ENCODE measurements at places on chromosomes 13 and 19. TPM values are rescaled to one million over a fixed set of nuclear protein-coding genes. Genes with fewer than 3 reads are reported as not detected.
A peak's percentile ranks its signal among the peaks of the same experiment; 100 is the strongest.

HS6ST3 gene
- 25.3 TPM for total RNA-seq

APOC4 gene
- not detected for total RNA-seq

PSG2 gene
- total RNA-seq, result not detected

TJP3 gene
- not detected for total RNA-seq

ITPKC gene
- 5.7 TPM for total RNA-seq

FGF9 gene
- 12.2 TPM for total RNA-seq

TMEM255B gene
- total RNA-seq, result not detected

GIPR gene
- total RNA-seq, result 0.41 TPM

SULT2A1 gene
- total RNA-seq, result not detected

WDR62 gene
- 0.82 TPM for total RNA-seq

RASGRP4 gene
- under 0.01 TPM for total RNA-seq

LRRC4B gene
- 78.3 TPM for total RNA-seq

STAP2 gene
- 0.82 TPM for total RNA-seq

MUC16 gene
- not detected for total RNA-seq

ITGBL1 gene
- total RNA-seq, result 2.0 TPM

DNA sequence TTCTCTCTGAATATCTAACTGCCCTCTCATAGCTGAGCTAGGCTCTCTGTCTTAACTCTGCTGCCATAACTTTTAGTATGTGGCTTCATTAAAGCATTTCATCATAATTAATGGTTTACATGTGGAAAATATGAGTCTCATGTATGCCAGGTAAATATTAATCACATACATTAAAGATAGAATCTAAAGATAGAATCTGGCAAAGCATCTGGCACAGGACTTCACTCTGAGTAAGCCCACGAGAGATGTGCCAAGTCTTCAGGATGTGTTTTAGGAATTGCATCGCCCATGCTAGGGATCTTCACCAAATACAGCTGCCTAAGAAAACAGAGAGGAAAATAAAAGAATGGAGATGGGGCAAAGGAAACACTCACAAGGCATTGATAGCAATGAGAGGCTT is 285.8 kb downstream of the DIAPH3 start:
- DNase-seq, result no peak

DNA sequence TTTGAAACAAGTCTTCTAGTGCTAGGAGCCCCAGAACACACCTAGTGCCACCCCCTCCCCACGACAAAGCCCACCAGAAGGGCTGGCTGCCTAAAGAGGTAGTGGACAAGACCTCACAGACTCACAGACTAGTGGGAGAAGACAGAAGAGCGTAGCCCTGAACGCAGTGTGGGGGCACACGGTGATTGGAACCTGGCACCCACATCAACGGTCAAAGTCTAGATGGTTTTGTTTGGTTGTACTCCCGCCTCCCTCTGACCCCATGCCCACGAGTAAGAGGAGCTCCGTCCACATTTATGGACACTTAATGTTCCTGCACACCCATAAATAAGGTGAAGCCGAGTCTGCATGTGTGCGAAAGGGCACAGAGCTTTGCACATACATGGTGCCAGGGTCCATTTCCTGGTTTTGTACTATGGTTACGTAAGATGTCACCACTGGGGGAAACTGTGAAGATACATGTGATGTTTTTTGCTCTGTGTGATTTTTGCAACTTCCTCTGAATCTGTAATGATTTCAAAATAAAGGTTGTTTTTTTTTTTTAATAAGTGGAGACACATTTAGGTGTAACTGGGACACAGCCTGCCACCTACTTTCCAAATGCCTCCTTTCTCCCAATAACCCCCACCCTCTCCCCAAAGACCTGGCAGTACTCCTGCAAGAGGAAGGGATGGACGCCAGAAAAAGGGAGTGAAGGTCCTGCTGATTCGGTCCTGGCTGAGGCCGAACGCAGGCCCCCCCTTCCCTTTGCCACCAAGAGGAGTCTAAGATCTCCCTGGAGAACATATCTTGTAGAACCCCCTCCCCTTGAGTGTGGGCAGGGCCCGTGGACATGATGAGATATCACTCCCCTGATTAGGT is 72.8 kb downstream of the GNG7 start:
- DNase-seq, result no peak

- DNase-seq, result no peak
Observed at GRCh38 chr19:28213470-28214082, 999.4 kb downstream of the UQCRFS1 start.

GRCh38 chr19:17719730-17720400 is 585 bp downstream of the MAP1S start:
- DNase-seq, result no peak

GRCh38 chr19:49543032-49543431 is 15.2 kb downstream of the RCN3 start:
- no peak for DNase-seq

DNA sequence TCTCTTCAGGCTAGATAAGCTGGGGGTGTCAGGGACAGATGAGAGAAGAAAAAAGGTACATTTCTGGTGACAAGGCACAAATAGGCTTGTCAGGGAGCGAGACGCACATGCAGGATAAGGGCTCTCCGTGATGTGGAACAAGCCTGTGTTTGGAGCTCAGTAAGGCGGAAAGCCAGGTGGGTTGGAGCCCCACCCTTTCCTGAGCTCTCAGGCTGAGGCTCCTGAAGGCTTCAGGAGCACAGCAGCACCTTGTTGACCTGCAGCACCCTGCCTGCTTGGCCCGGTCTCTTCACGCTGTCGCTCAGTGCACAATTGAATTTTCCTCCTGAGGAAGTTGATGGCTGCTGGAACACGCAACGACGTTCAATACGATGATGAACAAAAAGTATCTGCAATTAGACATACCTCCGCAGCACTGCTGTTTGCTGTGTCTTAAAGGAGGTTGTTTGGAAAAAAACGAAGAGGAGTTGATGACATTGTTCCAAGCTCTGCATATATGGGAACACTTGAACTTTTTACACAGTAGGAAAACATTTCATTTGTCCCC is 29.3 kb downstream of the SERP2 start:
- DNase-seq, result no peak

- no peak for DNase-seq
Observed at GRCh38 chr19:16702123-16702522, 17.5 kb upstream of the NWD1 start.

GRCh38 chr19:3720349-3720917 is 12.2 kb downstream of the TJP3 start:
- no peak for DNase-seq

DNA sequence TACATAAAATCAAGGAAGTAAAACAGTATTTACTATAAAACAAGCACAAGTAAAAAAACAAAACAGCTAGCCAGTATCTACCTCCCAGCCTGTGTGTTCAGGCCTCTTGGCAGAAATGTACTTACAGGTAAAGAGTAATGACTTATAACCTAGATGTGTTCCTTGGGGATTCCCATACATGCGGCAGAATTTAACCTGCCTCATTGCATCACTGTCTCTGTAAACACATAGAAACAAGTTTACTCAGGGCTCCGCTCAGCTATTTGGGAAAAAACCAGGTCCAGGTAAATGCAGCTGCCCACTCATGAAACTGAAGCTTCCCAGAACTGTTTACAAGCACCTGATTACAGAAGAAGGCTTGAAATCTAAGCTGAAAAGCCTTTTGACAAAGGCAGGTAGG is 50.7 kb upstream of the SERP2 start:
- DNase-seq, result no peak

- no peak for DNase-seq
Observed at GRCh38 chr13:40813667-40814454, 24.4 kb downstream of the SLC25A15 start.

- peak; percentile 82 for DNase-seq
Observed at GRCh38 chr19:55383279-55384130, 587 bp downstream of the TMEM238 start.

DNA sequence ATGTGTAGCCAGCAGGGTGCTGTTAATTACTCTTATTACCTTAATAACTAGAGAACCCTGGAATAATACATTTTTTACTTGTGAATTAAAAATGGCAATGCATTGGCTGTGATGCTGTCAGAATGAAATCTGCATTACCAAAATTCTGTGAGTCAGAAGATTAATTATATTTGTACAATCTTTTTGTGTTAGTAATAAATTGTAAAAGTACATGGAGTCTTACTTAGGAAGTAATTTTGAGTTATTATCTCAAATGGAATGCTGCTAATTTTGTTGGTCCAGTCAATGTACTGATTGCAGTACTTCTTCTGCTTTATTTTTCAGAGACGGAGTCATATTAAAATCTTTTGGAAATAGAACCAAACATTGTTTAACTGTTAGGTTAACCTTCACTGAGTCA is 152.0 kb upstream of the SLC10A2 start:
- no peak for DNase-seq

DNA sequence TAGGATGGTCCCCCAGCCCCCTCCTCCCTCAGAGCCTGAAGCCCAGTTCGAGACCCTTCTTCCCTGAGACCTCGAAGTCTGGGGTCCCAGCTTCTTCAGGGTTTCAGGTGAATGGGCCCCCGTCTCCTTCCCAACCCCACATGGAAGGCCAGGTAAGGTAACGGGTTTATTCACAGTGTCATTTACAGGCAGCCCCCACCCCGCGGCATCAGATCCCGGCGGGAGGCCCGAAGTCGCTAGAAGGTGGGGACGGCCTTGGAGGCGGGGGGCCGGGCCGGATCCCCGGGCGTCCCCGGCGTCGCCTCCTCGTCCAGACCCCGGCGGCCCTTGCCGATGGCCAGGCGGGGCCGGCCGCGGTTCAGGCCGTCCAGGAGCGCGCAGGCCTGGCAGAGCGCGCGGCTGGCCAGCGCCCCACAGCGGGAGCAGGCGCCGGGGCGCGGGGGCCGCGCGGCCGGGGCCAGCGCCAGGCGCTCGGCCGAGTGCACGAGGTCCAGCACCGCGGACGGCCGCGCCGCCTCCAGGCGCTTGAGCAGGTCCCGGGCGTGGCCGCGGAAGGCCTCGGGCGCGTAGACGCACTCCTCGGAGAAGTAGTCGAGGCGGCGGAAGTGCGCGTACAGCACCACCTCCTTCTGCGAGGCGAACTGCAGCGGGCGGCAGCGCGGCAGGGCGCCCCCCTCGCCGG is 9.7 kb downstream of the CTU1 start:
- DNase-seq, result no peak

- DNase-seq, result peak; percentile 100
Observed at GRCh38 chr19:58543826-58544590, at the start of gene TRIM28. Gene TRIM28, plus strand, starts transcription at chr19:58544064. Its CDS starts 694 bp downstream, at chr19:58544758.

DNA sequence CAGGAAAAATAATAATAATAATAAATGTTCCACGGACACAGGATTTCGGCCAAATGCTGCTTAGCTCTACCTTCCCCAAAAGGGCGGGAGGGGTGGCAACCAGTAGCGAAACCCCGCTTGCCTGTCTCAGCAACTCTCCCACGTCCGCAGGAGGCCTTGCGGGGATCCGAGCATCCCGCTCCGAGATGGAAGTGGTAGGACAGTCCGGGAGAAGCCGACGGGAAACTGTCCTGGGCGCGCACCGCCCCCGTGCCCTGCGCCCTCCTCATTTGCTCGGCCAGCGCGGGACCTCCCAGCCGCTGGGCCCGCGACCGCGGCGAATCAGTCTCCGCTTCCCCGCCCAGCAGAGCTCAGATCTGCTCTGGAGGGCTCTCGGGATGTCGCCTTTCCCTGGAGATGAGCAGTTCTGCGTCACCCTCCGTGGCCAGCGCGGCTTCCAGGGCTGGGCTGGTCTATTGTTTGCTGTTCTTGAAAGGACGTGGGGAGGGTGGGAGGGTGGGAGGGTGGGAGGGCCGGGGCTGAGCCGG is 48.9 kb upstream of the PABPC3 start:
- DNase-seq, result peak; percentile 46

DNA sequence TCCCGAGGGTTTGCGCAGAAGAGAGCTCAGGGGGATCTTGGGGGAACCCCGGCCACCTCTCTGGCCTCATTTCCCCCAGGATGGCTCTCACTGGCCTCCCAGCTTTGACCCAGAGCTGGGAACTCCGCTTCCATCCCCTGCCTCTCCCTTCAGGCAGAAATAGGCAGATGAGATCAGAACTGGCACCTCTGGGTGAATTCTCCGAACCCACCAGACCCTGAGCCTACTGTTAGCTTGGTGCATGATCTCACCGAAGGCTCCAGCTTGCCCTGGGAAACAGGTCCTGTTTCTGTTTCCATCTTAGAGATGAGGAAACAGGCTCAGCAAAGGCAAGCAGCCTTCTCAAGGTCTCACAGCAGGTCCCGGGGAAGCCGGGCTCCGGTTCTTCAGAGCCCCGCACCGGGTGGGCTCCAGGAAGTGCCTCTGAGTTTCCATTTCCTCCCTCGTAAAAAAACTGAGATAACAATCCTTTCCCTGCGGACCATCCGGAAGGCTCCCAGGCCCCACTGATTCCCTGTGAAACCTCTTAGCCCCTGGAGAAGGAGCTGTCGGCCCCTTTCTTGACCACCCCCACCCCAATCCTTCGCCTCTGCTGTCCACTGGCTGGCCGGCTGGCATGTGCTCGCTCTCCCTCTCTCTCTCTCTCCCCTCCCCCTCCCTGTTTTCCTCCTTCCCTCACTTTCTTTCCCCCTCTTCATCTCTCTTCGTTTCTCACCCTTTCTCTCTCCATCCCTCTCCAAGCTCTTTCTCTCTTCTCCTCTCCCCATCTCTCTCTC is 2.1 kb downstream of the NECTIN2 start:
- no peak for DNase-seq

GRCh38 chr13:94800423-94800822 is 88.1 kb upstream of the SOX21 start:
- no peak for DNase-seq

GRCh38 chr13:98309569-98310335 is 132.7 kb upstream of the RNF113B start:
- no peak for DNase-seq

DNA sequence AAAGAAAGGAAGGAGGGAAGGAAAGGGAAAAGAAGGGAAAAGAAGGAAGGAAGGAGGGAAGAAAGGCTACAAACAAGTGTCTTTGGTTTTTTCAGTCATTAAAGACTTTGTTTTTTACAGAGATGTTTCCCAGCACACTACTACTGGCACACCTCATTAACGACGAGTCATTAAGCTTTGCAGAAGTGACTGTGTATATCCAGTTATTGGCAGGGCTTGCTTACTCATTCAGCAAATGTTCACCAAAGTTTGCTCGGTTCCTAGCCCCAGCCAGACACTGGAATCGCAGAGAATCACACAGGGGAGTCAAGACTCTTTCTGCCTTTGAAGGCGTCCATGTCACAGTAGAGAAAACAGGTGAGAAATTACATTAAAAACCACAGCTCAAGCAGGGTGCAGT is 4.3 kb downstream of the NLRP12 start:
- no peak for DNase-seq

- no peak for DNase-seq
Observed at GRCh38 chr19:41367848-41368301, 3.9 kb upstream of the B9D2 start.

- DNase-seq, result peak; percentile 28
Observed at GRCh38 chr13:30572859-30573275, 44.9 kb upstream of the USPL1 start.

GRCh38 chr19:48596679-48597465 is 9.7 kb upstream of the SPACA4 start:
- DNase-seq, result no peak

All from frontal cortex (tissue), 4 donors.